ENCODE measurements at places on chromosomes 4 and X.

DNA sequence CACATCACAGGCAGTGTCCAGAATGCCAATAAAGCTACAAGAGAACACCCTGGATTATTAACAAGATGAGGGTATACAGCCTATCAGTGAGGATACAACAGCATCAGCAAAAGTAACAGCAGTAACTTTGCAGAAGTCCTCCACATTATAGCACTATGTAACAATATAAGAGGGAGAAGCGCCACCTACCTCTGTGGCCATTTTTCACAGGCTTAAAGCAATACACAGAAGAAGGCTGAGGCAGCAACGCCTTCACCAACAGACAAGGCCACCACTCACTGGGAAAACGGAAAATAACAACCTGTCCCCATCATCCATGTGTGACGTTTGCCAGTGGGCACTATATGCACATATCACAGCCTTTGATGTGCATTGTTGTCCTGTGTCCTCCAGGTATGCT lies 12.5 kb downstream of the RTL8B start:
- no peak for DNase-seq

- no peak for DNase-seq
These were observed 14.6 kb upstream of the ATXN3L start for GRCh38 chrX:13334491-13334890.

GRCh38 chr4:99943904-99944437 lies 2.4 kb downstream of the DNAJB14 start:
- no peak for DNase-seq

GRCh38 chr4:163556650-163557391 lies 62.3 kb downstream of the TMA16 start:
- DNase-seq = no peak

- DNase-seq = peak; percentile 1
These were observed 581 bp downstream of the UBE2K start for GRCh38 chr4:39698424-39699009.

DNA sequence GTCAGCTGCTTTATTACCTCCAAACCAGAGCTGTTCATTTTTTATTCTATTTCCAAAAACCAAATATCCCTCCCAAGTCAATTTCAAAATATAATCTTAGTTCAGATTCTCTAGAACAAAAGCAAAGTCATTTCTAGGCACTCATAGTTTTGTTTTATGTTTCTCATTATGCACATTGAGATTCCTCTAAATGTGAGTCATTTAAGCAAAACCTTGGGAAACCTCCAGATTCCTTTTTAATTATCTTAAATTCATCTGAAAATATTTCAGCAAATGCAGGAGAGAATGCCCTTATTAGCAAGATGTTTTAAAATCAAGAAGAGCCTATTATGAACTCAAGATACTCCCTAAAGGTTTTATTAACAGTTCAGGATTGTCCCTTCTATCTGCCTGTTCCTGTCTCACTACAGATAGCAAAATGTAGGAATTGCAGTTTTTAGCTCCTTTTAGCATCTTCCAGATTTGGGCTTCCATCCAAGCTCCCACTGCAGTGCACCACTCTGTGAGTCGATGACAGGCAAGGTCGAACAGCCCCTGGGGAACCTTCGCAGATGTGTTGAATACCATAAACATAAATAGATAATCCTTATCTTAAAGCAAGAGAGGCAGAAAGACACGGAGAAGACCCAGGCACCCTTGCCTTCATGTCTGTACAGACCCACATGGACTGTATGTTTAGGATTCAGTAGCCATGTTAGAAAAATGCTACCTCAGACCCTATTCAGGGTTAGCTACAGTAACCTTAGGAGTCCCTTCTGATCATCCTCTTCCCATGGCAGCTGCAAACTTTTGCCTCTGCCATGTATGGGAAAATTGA lies 11.3 kb upstream of the SLC9A7 start:
- no peak for DNase-seq

DNA sequence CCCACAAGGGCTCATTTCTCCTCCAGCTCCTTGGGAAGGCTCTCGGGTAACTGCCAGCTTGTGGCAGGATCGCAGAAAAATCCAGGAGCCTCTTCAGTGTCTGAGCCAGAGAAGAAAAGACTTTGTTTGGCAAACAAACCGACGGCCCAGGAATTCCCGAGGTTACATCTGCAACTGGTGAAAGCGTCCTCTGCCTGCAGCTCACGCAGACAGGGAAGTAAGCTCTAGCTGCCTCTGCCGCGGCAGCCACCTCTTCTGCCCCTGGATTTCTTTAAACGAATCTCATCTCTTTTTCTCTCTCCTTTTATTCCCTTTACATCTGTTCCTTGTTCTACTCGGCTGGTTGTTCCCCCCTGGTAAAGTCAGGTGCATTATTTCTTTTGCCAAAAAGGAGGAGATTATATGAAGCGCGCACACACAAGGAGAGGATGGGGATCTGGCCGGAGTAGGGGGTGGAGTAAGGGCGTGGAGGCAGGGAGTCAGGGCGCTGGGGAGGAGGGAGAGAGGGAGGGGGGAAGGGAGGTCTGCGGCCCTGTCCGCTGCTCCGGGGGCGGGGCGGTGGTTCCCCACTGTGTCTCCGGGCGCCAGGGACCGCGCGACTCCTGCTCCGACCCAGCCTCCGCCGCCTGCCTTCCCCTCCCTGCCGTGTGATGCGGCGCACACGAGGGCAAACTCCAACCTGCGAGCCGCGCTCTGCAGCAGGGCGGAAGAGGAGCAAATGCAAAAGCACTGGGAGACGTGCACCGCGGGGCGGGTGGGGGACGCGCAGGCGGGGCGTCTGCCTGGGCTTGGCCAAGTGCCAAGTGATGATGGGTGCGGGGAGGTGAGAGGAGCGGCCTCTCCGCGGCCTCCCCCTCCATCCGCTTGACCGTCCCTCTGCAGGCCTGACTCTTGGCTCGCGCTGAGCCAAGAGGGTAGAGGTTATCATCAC lies at the start of gene DCHS2:
Gene DCHS2, minus strand, starts transcription at position 459 of the 931 bp plus-strand sequence. Its CDS starts 444 bp downstream, at position 15.
- peak; percentile 16 for DNase-seq

DNA sequence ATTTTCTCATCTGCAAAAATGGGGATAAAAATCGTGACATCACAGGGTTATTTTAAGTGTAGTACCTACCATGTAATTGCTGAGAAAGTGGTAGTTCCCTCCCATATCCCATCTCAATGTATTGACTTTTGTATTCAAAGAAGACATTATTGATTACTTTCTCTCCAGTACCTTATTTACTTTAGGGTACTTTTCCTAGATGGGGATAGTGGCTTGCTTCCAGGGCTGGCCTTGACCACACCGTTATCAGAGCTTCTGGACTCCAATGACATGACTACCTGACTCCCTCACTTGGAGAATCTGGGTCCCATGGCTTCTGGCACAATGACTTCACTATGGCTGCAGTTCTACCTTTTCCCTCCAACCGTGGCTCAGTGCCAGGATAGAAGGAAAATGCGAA lies 58.2 kb upstream of the EOLA2 start:
- no peak for DNase-seq

DNA sequence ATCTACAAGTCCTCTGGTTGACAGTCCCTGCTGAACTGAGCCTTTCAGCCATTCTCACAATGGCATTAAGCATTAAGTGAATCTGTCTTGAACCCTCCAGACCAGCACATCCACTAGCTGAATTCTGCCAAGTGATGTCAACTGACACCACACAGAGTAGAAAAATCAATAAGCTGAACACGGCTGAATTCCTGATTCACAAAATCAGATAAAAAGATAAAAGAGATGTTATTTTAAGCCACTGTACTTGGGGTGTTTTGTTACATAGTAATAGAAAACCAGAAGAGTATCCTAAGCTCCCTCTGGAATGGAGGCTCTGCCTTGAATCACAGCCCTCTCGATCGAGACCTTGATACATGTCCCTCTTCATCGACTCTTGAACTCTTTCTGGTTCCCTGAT lies 336.5 kb downstream of the DMD start:
- no peak for DNase-seq

GRCh38 chr4:70496231-70496630 lies 22.1 kb upstream of the AMTN start:
- no peak for DNase-seq

DNA sequence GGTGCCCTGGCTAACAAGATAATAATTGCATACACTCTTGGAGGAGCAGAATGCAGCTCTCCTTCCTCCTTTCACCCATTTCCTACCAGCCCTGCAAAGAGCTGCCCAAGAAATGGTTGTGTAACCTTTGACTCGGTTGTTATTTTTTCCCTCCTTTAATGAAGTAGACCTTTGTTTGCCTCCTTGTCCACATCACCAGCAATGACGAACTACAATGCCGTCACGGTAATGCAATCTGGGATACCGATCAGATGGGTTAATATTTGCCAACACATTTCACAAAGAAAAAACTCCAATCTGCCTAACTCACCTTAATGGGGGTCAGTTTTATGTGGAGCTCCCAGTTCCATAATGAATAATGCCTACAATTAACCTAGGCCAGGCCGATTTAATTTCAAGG lies 32.0 kb downstream of the GPRIN3 start:
- DNase-seq = no peak

DNA sequence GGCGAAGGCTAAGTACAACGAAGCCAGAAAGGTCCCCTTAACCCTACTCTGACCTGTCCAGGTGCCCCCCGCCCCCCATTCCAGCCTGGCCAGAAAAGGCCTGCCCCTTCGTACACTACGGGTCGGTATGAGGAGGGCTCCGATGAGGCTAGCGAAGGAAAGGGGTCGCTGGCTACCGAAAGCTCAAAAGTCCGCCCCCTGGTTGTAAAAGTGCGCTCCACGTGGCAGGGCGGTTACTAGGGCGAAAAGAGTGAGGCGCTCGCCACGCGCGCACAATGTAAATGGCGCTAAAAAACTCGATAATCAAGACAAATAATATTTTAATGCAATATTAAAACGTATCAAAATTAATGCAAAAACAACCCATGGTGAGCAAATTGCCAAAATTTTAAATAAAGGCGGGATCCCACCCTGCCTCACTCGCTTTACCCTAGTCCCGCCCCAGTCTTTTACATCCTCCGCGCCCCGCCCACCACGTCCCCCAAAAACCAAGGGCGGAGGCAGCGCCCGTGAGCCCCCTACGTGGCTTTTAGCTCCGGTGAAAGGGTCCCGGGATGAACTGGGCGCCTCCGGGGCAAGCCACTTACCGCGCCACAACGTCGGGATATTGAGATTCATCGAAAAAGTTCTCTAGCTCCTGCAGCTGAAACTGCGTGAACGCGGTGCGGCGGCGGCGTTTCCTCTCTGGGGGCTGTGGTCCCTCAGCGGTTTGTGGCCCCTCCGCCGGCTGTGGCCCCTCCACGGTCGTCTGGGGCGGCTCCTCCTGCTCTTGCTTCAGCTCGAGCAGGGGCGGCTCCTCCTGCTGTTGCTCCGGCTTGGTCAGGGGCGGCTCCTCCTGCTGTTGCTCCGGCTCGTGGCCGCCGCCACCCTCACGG lies 929 bp downstream of the ESX1 start:
- no peak for DNase-seq

DNA sequence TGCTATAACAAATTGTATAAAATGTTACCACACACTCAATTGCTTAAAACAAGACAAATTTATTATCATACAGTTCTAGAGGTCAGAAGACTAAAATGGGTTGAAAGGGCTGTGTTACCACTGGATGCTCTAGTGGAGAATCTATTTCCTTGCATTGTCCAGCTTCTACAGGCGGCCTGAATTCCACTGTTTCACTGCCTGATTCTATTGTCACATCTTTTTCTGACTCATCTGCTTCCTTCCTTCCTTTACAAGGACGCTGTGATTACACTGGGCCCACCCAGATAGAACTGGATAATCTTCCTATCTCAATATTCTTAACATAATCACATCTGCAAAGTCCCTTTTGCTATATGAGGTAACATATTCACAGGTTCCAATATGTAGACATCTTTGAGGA lies 19.4 kb upstream of the ARMCX1 start:
- DNase-seq = no peak

DNA sequence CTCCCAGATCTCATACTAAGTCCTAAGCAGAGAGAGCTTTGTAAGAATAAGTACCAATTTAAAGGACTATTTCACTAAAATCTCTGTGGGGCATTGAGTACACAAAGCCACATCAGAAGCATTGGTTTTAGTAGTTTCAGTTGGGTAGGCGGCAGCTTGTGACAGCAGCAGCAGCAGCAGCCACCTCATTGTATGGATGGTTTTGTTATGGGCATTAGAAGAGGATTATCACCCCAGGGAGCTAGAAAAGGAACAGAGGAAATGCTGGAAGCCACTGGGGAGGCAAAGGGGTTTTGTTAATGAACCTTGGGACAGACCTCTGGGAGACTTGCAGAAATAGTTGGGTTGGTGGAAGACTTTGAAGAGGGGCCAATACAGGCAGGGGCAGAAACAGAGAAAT lies 93.9 kb upstream of the FRMPD3 start:
- DNase-seq = peak; percentile 19

DNA sequence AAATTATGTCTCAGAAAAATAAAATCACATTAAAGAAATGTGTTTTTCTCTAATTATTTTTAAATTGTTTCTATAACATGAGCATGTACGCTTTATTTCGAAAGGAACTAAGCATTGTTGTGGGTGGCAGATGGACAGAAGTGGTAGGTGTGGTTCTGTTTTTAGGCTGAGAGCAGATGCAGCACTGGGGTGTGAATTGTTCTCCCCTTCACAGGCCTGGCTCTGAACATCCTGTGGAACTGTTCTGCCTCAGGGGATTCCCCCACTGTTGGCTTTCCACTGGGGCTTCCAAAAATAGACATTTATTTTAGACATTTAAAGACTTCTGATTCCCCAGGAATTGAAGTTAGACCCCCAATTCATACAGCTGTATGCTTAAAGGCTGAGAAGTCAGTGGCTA lies 41.9 kb upstream of the PDHA2 start:
- no peak for DNase-seq

GRCh38 chrX:103012945-103013344 lies 51.0 kb downstream of the BEX1 start:
- no peak for DNase-seq

GRCh38 chr4:127965803-127966175 lies 583 bp downstream of the ABHD18 start:
- DNase-seq = peak; percentile 43

DNA sequence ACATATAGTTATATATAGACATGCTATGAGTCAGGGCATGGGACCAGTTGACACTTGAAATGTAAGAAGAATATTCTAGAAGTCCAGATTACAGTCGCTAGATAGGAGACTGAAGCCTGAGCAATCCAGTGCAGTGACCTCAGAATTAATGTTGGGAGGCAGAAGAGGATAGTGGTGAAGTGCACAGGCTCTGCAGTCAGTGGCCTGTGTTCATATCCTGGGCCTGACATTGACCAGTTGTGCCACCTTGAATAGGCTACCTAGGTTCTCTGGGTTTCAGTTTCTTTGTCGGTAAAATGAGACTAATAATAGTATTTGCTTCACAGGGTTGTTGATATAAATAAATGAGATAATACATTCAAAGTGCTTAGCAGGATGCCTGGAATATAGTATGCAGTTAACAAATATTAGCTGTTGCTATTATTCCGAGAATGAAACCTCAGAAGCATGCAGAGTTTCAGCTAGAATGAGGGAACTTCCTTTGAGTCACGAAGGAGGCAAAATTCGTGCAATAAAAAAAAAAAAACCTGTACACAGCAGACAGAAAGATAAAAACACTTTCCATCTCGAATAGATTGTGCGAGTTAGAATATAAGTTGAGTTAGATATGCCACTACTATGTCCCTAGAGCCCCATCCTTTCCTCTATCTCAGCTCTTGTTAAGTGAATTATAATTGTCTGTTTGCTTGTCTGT lies 4.0 kb upstream of the SH2D1A start:
- no peak for DNase-seq

Measured in NCI-H748 treated with DMSO at 0.1 percent for 48 hours (cell line).